D721Med (cell line): ENCODE measurements at places on chromosomes 7 and 10.

DNA sequence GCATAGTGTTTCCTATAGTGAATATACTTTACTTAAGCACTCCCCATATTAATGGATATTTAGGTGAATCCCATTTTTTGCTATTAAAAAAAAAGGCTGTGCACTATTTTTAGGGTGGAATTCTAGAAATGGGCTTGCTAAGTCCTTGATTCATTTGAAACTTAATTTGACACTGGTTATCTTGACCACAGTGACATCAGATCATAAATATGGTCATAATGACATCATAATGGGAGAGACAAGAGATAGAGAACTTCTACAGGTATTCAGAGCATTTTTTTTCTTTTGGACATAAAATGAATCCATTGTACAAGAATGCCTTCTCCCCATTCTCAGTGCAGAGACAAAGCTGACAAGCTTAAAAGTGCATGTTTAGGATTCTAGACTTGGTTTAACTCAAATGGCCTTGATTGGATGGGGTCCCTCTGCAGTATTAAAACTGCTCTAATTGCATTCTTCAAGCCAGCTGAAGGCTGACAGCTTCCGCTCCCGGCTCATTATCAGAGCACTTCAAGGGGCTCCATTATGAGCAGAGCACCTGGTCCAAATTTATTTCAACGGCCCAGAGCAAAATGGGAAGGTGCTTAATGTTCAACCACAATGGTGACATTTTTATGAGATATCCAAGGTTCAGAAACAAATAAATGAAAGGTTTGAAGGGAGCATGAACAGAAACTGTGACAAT lies 104.8 kb downstream of the JAZF1 start:
- DNase-seq, result no peak

GRCh38 chr7:63925626-63926460 lies 72.8 kb upstream of the ZNF722 start:
- peak; percentile 32 for DNase-seq

DNA sequence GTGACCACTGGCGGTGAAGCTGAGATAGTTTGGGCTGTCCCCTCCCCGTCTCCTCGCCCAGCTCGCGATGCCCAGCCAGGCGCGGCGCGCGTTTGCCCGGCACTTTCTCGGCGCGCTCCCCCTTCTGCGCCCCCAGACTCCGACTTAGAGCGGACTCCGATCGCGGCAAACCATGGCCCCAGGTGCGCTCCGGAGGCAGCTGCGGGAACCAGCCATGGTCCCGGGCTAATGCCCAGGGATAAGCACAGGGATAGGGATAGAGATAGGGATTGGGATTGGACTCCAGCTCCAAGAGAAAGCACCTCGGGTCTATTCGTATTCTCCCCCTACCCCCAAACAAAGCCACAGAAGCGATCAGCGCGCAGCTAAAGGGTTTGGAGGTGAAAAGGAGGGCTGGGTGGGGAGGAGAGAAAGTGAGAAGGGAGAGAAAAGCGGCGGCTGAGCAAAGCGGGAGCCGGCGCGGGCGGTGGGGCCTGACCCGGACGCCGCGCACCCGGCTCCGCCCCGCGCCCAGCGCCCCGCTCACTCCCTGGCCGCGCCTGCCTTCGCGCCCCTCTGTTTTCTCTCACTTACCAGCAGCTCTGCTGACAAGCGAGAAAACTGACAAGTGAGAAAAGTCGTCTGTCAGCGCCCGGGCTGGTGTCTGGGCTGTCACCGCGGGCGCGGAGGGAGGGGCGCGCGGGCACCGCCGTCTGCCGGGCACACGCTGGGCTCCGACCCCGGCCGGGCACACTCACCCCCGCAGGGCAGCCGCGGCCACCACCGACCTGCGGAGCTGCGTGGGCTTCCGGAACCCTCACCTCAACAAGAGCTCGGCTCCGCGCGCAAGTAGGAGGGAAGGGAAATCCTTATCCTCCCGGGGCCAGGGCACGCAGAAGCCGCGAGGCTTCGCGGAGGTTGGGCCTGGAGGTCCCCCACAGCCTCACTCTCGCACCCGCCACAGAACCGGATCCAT lies at the start of gene PDE1C:
PDE1C (minus strand) TSS at position 2 of the 955 bp plus-strand sequence.
- DNase-seq, result no peak

GRCh38 chr7:151689196-151689971 lies 169.7 kb upstream of the RHEB start:
- DNase-seq, result no peak

DNA sequence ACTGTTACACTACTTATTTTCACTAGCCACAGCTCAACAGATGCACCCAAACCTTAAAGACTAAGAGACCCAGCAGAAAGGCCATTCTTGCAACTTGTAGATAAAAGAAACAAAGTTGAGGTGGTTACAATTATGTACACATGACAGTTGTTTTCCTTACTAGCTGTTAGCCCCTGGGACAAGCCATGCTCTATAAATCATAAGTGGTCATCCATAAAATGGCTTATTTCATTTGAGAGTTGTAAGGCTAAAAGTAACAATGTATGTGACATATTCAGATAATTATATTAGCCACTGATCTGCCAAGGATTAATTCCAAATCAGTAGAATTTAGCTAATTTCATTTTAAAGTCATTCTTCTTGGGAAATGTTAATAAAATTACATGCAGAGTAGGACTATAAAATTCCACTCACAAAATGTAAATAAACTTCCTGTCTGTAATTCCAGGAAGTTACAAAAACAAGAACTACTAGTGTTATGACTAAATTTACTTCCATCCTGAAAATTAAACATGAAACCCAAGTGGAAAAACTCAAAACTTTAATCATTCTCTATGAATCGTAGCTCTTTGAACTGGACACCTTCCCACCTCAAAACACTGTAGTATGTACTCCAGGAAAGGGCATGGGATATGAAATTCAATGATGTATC lies 13.3 kb downstream of the SLC37A3 start:
- no peak for DNase-seq

DNA sequence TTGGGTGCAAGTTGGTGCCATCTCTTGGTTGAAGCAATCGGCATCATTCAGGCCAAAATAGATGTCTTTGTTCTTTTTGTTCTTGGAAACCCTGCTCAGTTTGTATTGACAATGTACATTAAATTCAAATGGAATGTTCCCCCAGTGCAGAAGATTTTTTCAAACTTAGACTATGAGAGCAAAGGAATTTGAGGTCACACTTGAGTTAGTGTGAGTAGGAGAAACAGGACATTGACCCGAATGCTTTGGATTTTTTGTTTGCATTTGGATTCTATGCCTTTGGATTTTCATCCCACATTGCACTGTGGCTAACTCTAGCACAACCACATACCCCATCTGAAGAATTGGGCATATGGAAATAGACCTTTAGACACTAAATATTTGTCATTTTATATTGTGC lies 480.0 kb downstream of the GALNT17 start:
- no peak for DNase-seq

DNA sequence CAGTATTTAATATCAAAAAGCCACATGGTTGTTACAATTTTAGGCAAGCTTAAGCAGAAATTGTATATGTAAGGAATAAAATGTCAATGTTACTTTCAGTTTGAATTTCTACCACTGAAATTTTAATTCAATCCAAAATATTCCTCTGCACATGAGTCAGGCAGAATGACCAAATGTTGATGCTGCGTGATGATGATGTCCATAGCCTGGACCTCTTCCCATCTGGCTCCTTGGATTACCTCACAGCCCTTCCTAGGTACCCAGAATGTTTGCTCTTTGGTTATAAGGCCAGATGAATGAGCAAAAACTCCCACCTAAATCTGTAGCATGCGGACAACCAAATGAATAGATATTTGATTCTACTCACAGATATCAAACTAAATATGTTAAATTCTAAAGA lies 258.3 kb upstream of the IMMP2L start:
- no peak for DNase-seq

DNA sequence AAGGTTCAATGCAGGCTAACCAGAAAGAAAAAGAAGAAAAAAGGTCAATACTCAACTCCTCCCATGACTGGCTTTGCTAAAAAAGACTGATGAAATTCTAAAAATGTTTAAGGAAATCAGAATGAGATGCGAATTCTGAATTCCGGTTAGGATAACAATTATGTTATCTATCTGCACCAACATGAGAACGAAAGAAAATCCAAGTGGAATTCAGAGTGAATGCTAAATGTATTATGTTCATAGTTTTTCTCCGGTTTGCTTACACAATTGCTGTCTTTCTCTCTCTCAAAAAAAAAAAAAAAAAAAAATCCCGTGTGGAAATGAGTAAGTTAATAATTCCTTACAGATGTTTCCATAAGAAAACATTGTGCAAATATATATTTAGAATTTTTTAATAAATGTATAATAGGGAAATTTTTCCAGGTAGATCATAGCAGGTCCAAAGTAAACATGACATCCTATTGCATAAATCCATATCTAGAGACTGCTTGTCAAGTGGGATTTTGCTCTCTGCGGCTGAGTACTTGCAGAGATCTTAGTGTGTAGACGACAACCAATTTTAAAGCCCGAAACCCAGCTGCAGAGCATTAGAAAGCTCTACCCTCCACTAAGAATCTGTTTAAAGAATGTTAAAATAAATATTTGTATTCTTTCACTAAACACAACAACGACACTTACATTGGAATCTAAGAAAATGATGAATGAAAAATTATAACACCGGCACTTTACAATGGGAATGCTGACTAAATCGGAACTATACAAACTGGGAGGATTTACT lies 104.0 kb downstream of the JAZF1 start:
- no peak for DNase-seq

GRCh38 chr7:140655511-140656408 lies 15.1 kb upstream of the DENND2A start:
- no peak for DNase-seq

DNA sequence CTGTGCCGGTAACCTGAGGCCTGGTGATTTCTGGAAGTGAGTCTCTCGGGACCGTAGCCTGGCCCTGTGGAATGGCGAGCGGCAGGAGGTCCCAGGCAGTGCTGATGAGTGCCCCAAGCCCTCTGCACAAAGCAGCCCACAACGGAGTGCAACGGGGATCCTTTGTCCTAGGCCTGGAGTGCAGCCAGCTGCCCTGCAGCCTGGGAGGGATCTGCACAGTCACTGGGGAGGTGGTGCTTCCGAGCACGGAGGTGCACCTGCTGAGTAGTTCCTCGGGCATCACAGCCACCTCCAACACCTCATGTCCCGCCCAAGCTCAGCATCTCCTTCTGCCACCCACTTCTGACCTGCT lies 162.8 kb upstream of the ZMIZ1 start:
- DNase-seq, result no peak

DNA sequence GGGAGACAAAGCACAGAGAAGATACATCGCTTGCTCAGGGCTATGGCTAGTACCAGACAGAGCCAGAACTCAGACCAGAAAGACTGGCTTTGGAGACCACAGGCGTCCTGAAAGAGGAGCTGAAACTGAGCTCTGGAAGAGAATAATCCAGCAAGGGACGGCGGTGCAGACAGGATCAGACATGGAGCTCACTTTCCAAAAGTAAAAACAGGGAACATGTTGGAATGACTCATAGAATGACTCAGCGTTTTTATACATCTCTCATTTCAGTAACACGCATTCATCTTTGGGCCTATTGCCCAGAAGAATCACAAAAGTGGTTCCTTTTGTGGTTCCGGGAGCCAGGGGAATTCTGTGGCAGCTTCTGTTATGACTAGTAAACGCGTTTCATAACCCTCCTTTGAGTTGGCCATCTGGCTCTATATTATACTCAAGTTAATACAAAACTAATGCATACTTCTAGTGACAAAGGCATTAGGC lies 37.2 kb downstream of the PLEKHS1 start:
- no peak for DNase-seq

DNA sequence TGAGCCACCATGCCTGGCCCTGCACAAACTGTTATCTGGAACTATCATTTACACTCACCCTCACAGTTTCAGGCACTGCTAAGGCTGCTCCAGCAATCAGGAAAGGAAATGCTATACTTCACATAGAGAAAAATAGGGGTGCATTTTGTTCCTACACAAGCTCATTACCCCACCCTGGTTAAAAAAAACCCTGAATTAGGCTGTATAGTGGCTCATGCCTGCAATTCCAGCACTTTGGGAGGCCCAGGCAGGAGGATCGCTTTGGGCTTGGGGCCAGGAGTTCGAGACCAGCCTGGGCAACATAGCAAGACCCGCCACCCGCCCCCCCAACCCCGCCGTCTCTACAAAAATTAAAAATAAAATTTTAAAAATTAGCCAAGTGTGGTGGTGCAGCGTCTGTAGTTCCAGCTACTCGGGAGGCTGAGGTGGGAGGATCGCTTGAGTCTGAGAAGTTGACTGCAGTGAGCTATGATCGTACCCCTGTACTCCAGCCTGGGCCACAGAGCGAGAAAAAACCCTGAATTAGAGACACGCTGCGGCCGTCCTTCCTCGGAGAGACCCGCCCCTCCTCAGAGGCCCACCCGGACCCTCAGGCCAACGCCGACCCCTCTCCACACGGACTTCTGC lies 539 bp downstream of the PTCD1 start:
- DNase-seq, result no peak

DNA sequence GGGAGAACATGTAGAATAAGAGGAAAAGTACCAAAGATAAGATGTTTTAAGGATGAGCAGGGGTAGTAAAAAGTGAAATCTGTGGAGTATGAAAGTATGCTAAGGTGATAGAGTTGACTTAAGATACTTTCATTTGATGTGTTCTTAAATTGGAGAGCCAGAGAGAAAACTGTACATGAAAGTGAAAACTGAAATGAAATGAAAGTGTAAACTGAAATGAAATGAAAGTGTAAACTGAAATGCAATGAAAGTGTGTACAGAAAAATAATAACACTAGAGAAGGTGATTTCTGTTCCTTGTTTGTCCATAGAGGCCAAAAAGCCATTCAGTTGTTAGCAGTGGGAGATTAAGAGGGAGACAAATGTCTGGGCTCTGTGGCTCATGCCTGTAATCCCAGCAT lies 17.5 kb downstream of the AHR start:
- no peak for DNase-seq

GRCh38 chr7:80053124-80053523 lies 81.5 kb upstream of the GNAI1 start:
- DNase-seq, result no peak

DNA sequence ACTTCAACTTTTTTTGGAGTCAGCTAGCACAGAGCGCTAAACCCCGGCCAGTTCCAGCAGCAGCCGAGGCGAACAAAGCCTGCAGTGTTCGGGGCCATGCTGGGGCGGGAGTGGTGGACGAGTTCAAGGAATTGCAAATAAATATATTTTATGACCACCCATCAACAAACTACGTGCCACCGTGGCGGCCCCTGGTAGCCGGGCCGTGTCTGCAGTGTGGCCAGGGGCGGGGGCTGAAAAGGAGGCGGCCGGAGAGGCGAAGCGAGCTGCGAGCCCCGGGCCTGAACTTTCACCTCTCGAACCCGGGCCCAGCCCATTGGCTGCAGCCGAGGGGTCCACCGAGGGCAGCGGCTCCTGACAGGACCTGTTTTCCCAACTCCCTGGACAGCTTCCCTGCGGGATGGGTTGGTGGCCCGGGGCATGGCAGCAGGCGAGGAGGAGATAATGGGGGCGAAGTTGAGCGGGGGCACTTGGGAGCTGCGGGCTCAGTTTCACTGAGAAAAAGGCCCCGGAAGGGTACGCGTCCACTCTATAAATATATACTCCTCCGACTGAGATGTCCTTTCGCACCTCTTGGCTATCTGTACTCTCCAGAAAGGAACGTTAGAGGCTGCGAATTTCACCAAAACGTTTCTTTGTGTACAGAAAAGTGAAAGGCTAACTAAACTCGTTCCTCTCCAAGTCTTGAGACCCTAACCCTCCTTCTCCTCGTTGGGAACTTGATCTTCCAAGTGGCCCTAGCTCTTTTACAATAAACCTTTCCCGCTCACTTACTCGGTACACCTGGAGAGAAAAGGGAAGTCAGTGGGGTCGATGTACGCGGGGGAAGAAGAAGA lies 164.6 kb upstream of the PPP1R3A start:
- DNase-seq, result no peak
